Upper lobe of left lung (tissue), 6 donors: ENCODE measurements at places on chromosomes 1 and 21. TPM values are rescaled to one million over a fixed set of nuclear protein-coding genes. Genes with fewer than 3 reads are reported as not detected.

FGR gene
- 135 TPM for total RNA-seq

DNA sequence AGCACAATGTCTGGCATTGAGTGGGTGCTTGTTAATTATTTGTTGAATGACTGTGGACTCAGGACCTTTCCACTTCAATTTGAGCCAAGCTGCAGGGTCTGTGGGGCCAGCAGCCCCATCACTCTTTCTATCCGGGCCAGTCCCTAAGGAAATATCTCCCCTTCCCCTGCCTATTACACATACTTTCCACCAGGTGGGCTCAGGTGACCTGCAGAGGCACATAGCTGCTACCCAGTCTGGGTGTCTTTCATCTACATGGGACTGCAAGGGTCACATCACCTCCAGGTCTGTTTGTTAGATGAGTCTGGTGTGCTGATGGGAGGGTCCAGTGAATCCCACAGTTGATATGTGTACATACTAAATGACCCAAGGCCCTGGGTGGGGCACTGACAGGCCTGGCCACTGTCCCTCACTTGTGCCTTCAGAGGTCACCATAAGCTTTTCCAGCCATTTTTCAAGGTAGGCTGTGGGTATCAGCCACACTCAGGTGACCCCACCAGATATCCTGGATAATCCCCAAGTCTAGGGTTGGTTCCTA, 59.5 kb upstream of the KDM4A start:
- H3K27me3 ChIP-seq, result no peaks in the 10 kb centered on the region
- no peaks in the 10 kb centered on the region for H3K4me1 ChIP-seq
- peaks cover 36% of the 10 kb centered on the region for H3K36me3 ChIP-seq
- no peak for DNase-seq
- no peak overlapping the region for H3K27ac ChIP-seq
- H3K4me3 ChIP-seq, result no peak overlapping the region

CFHR3 gene
- total RNA-seq, result 0.37 TPM

DNA sequence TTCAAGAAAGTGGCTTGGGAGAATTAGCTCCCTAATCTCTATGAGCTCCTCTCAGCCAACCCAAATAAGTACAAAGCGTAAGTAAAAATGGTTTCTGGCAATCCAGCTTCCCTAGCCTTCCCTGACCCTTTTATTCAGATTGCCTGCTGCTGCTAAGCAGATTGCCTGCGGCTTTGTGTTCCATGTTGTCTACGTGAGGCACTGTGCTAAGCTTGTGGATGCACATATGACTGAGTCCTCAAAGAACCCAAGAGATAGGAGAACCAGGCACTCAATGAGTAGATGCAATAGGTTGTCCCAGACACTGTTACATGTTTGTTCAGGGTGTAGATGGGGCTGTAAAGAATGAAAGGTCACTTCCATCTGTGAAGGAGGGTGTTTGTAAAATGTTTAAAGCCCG, 6.3 kb upstream of the OSBPL9 start:
- peaks cover 4% of the 10 kb centered on the region for H3K4me1 ChIP-seq
- no peak overlapping the region for H3K4me3 ChIP-seq
- no peak for DNase-seq

GRCh38 chr1:101237229-101237837, 514 bp downstream of the S1PR1 start:
- peak; percentile 26 for DNase-seq
- H3K36me3 ChIP-seq, result peaks cover 5% of the 10 kb centered on the region
- H3K27me3 ChIP-seq, result no peaks in the 10 kb centered on the region
- peaks cover 25% of the 10 kb centered on the region for H3K4me1 ChIP-seq
- H3K4me3 ChIP-seq, result peak overlapping the region; percentile 78
- peak overlapping the region; percentile 97 for H3K27ac ChIP-seq

DNA sequence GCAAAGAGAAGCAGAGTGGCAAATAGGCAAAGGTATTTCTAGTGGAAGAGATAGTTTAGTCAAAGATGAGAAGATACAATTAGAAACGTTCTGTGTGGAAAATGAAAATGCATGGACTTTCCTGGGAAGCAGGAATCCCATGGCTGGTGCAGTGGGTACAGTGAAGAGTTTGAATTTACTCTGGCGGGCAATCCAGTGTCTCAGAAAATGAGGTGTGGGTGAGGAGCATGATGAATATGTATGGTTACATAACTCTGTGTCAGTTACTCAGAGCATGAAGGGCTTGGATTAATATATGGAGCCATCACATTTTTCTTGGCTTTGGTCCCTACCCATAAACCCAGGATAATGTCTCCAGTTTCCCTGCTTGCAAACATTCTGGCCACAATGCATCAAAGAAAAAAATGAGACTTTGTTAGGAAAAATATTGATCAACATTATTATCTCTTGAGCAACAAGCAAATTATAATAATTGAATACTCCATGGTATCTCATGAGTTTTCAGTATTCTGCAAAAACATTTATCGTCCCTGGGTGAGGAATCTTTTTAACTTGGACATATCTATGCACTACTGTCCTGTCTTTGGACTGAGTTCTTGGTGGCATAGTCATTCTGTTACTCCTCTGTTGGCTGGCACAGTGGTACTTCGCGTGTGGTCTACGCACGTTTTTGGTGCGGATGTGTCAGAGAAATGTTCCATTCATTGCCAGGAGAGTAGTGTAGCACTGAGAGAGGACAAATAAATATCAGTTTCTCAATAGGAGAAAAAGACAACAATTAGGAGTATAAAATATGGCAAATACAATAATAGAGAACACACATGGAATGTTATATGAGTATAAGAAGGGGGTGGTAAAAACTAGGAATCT, 173.7 kb upstream of the C1orf105 start:
- no peak overlapping the region for H3K4me3 ChIP-seq
- H3K27me3 ChIP-seq, result no peaks in the 10 kb centered on the region
- no peak overlapping the region for H3K27ac ChIP-seq
- no peak for DNase-seq
- H3K4me1 ChIP-seq, result no peaks in the 10 kb centered on the region

DNA sequence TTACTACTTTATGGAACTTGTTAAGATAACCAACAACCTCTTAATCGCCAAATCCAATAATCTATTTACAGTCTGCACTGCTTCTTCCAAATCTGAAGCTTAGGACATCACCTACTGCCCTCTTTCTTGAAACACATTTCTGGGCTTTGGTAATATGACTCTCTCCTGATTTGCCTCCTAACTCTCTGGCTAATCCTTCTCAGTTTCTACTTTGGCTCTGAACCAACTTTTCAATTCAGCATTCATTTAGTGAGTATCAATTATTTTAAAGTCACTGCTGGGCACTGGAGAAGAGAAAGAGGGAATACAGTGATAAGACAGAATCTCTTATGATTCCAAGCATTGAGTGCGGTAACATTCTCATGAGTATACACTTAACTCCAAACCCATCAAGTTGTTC, 275.0 kb downstream of the AKT3 start:
- no peaks in the 10 kb centered on the region for H3K36me3 ChIP-seq
- H3K4me3 ChIP-seq, result no peak overlapping the region
- no peaks in the 10 kb centered on the region for H3K4me1 ChIP-seq
- no peak for DNase-seq

DNM3 gene
- total RNA-seq, result 30.4 TPM

TMEM269 gene
- 0.20 TPM for total RNA-seq

- no peaks in the 10 kb centered on the region for H3K4me1 ChIP-seq
- no peak overlapping the region for H3K27ac ChIP-seq
- no peaks in the 10 kb centered on the region for H3K27me3 ChIP-seq
Observed at GRCh38 chr1:156868341-156868740, 7.7 kb downstream of the NTRK1 start.

GRCh38 chr1:156859523-156860112, 701 bp upstream of the INSRR start:
- no peak for DNase-seq
- peak overlapping the region; percentile 37 for H3K4me3 ChIP-seq
- no peaks in the 10 kb centered on the region for H3K36me3 ChIP-seq
- peaks cover 37% of the 10 kb centered on the region for H3K27me3 ChIP-seq
- H3K4me1 ChIP-seq, result peaks cover 27% of the 10 kb centered on the region

- H3K4me1 ChIP-seq, result peaks cover 22% of the 10 kb centered on the region
- H3K27me3 ChIP-seq, result no peaks in the 10 kb centered on the region
- no peak for DNase-seq
- no peak overlapping the region for H3K4me3 ChIP-seq
- no peaks in the 10 kb centered on the region for H3K36me3 ChIP-seq
- peak overlapping the region; percentile 71 for H3K27ac ChIP-seq
Observed at GRCh38 chr1:61131716-61132115, 49.4 kb downstream of the NFIA start.

RBM11 gene
- total RNA-seq, result 1.7 TPM

DNA sequence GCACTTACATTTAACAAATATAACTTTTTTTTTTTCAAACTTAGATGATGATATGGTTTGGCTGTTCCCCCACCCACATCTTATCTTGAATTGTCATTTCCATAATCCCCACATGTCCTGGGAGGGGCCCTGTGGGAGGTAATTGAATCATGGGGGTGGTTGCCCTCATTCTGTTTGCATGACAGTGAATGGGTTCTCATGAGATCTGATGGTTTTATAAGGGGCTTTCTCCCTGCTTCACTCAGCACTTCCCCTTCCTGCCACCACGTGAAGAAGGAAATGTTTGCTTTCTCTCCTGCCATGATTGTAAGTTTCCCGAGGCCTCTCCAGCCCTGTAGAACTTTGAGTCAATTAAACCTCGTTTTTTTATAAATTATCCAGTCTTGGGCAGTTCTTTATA, 432.6 kb downstream of the AMY1C start:
- no peaks in the 10 kb centered on the region for H3K36me3 ChIP-seq
- H3K27ac ChIP-seq, result no peak overlapping the region
- H3K4me1 ChIP-seq, result no peaks in the 10 kb centered on the region

GRCh38 chr1:175889848-175890247, 146.5 kb upstream of the TNR start:
- H3K27ac ChIP-seq, result no peak overlapping the region
- DNase-seq, result no peak
- H3K36me3 ChIP-seq, result no peaks in the 10 kb centered on the region
- no peaks in the 10 kb centered on the region for H3K27me3 ChIP-seq

CHIA gene
- 18.9 TPM for total RNA-seq

GRCh38 chr1:204151552-204152309, at the start of gene ETNK2:
Gene ETNK2 (minus strand): TSS chr1:204152044. CDS start chr1:204151852, 192 bp downstream.
- peaks cover 11% of the 10 kb centered on the region for H3K4me1 ChIP-seq
- H3K4me3 ChIP-seq, result peak within 1 kb of the TSS; percentile 68
- peak within 1 kb of the TSS; percentile 51 for H3K27ac ChIP-seq
- no peaks in the 10 kb centered on the region for H3K36me3 ChIP-seq
- peak; percentile 92 for DNase-seq

DNA sequence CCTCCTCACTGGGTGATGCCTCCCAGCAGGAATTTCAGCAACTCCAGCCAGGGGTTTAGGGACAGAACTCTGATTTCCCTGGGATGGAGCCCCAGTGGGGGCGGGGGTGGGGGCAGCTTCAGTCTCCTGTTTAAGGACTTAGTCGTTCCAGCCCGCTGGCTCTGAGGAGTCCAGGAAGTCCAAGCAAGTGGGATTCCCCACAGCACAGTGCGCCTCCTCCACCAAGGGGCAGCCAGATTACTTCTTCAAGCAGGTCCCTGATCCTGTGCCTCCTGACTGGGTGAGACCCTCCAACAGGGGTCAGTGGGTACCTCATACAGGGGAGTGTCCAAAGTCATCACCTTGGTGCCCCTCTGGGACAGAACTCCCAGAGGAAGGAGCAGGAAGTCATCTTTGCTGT, 1438.4 kb upstream of the B3GALT2 start:
- H3K4me1 ChIP-seq, result no peaks in the 10 kb centered on the region
- H3K27me3 ChIP-seq, result no peaks in the 10 kb centered on the region
- DNase-seq, result no peak
- no peaks in the 10 kb centered on the region for H3K36me3 ChIP-seq
- no peak overlapping the region for H3K4me3 ChIP-seq

GRCh38 chr21:33375101-33375644, 28.0 kb upstream of the IFNGR2 start:
- H3K36me3 ChIP-seq, result no peaks in the 10 kb centered on the region
- H3K27me3 ChIP-seq, result no peaks in the 10 kb centered on the region
- peaks cover 9% of the 10 kb centered on the region for H3K4me1 ChIP-seq
- H3K27ac ChIP-seq, result no peak overlapping the region
- no peak for DNase-seq
- no peak overlapping the region for H3K4me3 ChIP-seq

GRCh38 chr1:65469126-65469888, 48.8 kb downstream of the LEPR start:
- H3K27me3 ChIP-seq, result no peaks in the 10 kb centered on the region
- no peaks in the 10 kb centered on the region for H3K36me3 ChIP-seq
- H3K4me1 ChIP-seq, result peaks cover 15% of the 10 kb centered on the region

SH2D5 gene
- total RNA-seq, result 0.40 TPM

CADM3 gene
- total RNA-seq, result 1.0 TPM

GBP2 gene
- total RNA-seq, result 99.9 TPM

RAB25 gene
- 75.0 TPM for total RNA-seq

DNA sequence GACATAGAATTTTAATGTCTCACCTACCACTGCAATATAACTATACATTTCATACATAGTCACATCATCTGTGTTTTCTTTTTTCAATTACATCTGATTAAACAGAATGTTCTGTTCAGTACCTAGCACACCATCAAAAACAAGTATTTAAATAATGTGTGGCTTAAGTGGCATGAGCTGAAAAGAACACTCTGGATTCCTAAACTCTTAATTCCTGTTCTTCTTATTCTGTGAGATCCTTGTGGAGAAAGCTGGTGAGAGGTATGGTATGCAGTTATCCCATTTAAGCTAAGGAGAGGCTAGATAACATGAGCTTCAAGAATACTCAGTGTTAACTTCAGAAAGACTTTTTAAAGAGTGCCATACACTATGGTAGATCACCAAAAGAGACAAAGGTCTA, 5.5 kb downstream of the TP53BP2 start:
- H3K27ac ChIP-seq, result no peak overlapping the region
- H3K4me3 ChIP-seq, result no peak overlapping the region
- no peaks in the 10 kb centered on the region for H3K36me3 ChIP-seq
- peaks cover 85% of the 10 kb centered on the region for H3K4me1 ChIP-seq
